ENCODE measurements at places on chromosomes 6 and 20.
A peak's percentile ranks its signal among the peaks of the same experiment; 100 is the strongest.

GRCh38 chr20:24648481-24648880 lies 179.1 kb downstream of the SYNDIG1 start:
- no peak for DNase-seq

- DNase-seq: no peak
Measured at GRCh38 chr6:109292983-109293586, 89.2 kb downstream of the CD164 start.

GRCh38 chr6:121285041-121285440 lies 49.2 kb downstream of the TBC1D32 start:
- DNase-seq: no peak

DNA sequence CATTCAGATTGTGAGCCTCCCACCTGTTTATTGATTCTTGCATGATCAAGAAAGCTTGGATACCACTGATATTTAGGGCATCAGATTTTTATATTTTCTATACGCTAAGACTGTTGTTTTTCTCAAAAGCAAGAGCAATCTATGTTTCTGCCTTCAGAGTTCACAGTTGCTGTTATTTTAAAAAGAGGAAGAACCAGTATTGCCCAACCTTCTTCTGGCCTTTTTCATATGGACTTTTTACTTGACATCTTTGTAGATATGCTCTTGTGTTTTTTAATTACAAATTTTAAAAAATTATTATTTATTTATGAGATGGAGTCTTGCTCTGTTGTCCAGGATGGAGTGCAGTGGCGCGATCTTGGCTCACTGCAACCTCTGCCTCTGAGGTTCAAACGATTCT lies 28.9 kb downstream of the SLC17A5 start:
- no peak for DNase-seq

GRCh38 chr20:5996765-5997164 lies 46.3 kb downstream of the MCM8 start:
- DNase-seq: peak; percentile 42

- peak; percentile 33 for DNase-seq
Measured at GRCh38 chr6:90078513-90079289, 184.4 kb downstream of the GJA10 start.

GRCh38 chr20:46145713-46146112 lies 27.6 kb downstream of the CD40 start:
- DNase-seq: no peak

GRCh38 chr20:41690702-41691101 lies 72.5 kb upstream of the CHD6 start:
- no peak for DNase-seq

DNA sequence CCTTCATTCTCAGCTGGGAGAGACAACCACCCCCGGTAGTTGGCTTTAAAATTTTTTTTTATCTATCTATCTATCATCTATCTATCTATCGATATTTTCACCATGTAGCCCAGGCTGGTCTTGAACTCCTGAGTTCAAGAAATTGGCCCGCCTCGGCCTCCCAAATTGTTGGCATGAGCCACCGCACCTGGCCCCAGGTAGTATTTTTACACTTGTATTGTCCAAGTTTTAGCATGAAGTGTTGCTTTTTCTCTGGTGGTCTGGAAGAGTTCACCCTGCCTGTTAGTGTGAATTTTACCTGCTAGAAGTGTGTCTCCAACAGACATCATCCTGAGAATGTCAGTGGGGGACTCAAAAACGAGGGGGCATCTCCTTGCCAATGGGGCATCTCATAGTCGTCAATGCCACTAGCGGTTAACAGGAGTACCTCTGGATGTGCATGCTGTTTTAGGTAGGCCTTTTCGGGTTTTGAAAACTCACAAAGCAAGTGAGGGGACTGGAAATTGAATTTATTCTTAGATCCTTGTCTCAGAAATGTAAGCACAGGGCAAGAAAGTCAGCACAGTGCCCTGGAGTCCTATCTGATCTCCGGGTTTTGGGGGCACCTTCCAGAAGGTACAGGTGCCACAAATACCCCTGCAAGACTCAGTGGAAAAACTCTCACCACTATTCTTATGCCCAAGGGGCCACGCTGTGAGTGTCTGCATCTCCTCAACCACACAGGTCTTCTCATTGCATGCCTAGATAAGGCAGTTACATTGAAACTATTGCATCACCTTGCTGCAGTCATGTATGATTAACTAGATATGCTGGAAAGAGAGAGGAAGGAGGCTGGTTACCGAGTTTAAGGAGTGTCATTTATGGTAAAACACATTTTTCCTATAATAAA lies 37.1 kb downstream of the TNFAIP3 start:
- no peak for DNase-seq

DNA sequence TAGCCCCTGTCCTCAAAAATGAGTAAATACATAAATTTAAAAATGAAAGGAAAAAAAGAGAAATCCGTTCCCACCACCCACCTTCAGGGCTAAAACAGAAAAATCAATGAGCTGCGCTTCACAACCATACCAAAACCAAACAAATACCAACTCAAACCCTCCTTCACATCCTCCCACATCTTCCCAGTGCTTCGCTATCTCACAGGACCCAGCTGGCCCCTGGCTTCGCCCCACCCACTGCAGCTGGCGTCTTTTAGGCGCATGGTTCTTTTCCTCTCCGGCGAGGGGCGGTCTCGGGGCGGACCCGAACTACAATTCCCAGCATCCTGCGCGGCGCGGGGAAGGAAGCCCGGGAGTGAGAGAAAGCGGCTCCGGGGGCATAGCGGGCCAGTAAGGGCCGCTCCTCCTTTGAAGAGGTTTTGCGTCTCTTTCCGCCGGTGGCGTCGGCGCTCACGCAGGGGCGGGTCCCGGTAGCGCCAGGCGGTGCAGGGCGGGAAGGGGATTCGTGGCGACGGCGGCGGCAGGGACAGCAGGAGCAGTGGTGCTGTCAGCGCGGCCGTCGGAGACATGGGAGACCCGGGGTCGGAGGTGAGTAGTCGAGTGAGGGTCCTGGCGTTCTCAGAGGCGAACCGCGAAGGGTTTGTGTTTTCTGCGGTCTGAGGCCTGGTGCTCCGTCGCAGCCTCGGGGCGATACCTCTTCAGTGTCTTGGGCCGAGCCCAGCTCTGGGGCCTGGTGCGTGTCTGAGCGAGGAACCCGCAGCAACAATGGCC lies at the start of gene ZNF451:
Gene ZNF451, plus strand, starts transcription at position 502 of the 771 bp plus-strand sequence. Its CDS starts 66 bp downstream, at position 568.
- DNase-seq: peak; percentile 97

DNA sequence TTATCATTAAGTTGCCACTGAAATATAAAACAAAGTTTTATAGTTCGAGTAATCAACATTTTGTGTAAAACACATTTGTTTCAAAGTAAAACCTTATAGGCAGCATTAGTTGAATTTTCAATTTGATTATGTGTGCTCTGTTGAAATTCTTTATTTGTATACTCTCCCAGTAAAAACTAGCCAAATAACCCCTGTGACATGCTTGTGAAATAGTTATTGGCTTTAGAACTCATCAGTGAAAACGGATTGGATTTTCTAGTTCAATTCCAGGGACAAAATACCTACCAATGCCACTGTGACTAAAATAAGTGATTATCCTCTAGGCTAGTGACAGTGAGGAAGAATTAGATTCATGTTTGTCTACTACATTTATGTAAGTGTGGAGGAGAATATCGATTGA lies 212.9 kb downstream of the TMEM200A start:
- no peak for DNase-seq

DNA sequence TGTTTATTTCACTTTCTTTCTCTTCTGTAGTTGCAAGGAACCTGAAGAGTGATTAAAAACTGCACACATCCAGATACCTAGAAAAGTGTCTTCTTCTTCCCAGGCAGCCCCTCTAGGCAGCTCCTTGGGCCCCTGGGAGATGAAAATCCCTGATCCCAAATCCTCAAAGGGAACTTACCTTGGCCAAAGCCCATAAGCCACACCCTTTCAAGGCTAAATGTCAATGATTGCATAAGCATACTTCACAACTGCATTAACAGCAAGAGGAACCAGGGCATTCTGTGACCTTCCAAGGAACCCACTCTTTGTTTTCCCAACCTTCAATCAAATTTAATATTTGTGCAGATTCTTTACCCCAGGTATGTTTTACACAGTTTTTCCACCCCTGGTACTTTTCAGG lies 4.4 kb upstream of the HMGN3 start:
- DNase-seq: no peak

GRCh38 chr6:36336779-36337241 lies at the start of gene BNIP5:
Gene BNIP5 (minus strand): TSS chr6:36336888. CDS start chr6:36330690, 6,198 bp downstream.
- no peak for DNase-seq

- no peak for DNase-seq
Measured at GRCh38 chr20:15359056-15359455, 1021.6 kb upstream of the FLRT3 start.

- no peak for DNase-seq
Measured at GRCh38 chr6:72149715-72150114, 263.4 kb downstream of the RIMS1 start.

- DNase-seq: no peak
Measured at GRCh38 chr6:32151181-32151862, 417 bp downstream of the PRRT1 start.

GRCh38 chr6:24397631-24398030 lies 5.1 kb upstream of the MRS2 start:
- no peak for DNase-seq

GRCh38 chr6:124573953-124574352 lies 388.3 kb upstream of the RNF217 start:
- DNase-seq: no peak

DNA sequence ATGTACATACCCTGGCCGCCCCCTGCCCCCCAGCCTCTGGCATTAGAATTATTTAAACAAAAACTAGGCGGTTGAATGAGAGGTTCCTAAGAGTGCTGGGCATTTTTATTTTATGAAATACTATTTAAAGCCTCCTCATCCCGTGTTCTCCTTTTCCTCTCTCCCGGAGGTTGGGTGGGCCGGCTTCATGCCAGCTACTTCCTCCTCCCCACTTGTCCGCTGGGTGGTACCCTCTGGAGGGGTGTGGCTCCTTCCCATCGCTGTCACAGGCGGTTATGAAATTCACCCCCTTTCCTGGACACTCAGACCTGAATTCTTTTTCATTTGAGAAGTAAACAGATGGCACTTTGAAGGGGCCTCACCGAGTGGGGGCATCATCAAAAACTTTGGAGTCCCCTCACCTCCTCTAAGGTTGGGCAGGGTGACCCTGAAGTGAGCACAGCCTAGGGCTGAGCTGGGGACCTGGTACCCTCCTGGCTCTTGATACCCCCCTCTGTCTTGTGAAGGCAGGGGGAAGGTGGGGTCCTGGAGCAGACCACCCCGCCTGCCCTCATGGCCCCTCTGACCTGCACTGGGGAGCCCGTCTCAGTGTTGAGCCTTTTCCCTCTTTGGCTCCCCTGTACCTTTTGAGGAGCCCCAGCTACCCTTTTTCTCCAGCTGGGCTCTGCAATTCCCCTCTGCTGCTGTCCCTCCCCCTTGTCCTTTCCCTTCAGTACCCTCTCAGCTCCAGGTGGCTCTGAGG lies 7.6 kb downstream of the CDKN1A start:
- DNase-seq: no peak

GRCh38 chr6:125099211-125100073 lies 54.1 kb upstream of the TPD52L1 start:
- DNase-seq: peak; percentile 36

- no peak for DNase-seq
Measured at GRCh38 chr20:42051921-42052320, 433.7 kb upstream of the CHD6 start.

- no peak for DNase-seq
Measured at GRCh38 chr20:48673507-48673906, 154.3 kb downstream of the PREX1 start.

GRCh38 chr6:26472549-26473290 lies 15.0 kb downstream of the BTN2A1 start:
- DNase-seq: no peak

DNA sequence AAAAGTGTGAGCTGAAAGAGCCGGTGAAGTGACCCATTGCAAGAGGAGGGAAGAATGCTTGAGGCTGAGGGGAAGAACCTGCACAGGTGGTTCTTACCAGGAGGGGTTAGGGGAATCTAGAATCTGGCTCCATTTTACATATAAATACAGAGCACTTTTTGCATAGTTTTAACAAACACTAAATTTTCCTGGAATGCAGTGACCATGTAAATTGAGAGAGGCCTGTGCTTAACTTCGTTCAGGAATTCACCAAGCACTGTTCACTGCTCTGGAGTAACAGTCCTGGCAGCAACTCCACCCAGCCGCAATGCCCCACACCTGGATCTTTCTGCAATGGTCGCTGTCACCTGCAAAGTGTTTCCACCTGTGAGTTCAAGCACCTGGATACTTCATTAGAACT lies 13.2 kb upstream of the RIPOR3 start:
- no peak for DNase-seq

DNA sequence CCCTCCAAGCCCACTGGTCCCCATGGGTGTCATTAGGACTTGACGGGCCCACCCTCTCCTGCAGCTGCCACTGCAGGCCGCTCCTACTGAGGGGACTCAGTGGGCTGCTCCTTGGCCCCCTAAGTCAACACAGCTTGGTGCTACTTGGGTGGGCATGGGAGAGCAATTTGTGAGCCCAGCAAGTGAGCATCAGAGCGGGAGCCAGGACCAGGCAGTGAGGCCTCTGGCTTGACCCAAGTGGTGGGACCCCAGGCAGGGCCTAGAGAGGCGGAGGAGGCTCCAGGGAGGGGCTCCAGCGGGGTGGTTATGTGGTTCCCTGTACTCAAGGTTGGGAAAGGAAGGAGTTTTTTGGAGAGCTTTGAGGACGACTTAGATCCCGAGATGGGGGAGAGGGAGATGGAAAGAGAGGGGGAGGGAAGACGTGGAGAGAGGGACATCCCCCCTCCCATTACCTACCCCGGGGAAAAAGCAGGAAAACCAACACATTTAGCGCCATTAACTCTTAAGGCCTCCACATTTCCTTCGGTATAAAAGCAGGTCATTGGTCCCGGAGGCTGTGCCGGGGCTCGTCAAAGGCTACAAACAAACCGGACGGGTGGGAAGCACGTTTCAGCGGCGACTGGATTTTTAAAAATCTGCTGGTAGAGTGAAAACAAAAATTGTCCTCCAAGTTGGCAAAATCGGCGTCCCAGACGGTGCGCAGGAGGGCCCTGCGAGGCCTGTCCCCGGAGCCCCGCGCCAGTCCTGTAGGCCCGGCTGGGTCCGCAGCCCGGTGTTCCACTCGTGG lies 8.8 kb downstream of the FOXC1 start:
- no peak for DNase-seq

DNA sequence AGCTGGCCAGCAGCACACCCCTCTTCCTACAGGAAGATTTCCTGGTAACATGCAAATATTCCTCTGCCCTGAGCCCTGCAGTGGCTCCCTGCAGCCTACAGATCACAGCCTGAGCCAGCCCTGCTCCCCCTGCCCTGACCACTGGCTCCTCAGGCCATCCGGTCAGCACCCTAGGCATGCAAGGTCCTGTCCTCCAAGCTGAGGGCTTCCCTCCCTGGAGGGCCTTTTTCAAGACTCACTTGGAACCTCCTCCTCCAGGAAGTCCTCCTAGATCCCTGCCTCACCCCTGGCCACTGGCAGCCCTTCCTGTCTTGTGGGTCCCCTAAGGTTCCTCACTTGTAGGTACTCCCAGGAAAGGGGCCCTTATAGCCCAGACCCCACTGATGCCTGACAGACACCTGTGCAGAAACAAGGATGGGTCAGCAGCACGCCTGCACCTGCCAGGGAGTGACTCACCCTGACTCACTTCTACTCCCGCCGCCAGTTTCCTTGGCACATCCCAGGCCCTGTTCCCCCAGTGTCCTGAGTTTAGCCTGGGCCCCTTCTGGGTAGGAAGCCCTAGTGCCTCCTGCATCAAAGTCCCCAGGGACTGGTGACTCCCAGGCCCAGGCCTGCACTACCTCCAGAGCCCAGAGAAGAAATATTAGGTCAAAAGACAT lies 3.2 kb downstream of the SLC4A11 start:
- DNase-seq: no peak

GRCh38 chr6:157099912-157100593 lies 223.3 kb downstream of the TMEM242 start:
- DNase-seq: peak; percentile 53

GRCh38 chr6:137697267-137697938 lies 169.7 kb upstream of the TNFAIP3 start:
- no peak for DNase-seq
